Kidney (tissue), 22 donors: ENCODE measurements at places on chromosomes 7 and 10. TPM values are rescaled to one million over a fixed set of nuclear protein-coding genes. Genes with fewer than 3 reads are reported as not detected.

DNA sequence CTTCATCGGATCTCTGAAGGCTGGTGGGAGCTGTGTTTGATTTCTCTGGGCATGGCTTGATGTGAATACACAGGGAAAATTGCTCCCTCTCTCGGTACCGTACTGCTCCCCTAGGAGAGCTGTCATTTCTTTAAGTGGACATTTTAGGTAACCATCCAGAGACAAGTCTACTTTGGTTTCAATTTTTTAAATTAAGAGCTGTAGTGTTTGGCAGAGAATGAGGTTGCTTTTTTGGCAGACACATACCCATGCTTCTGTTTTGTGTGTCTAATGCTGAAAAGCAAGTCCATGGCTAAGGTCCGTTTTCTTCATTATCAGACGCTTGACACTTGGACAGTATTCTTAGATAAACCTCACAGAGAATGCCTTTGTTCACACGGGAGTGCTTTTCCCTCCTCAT, 61.3 kb upstream of the TRIL start:
- DNase-seq = no peak

DNA sequence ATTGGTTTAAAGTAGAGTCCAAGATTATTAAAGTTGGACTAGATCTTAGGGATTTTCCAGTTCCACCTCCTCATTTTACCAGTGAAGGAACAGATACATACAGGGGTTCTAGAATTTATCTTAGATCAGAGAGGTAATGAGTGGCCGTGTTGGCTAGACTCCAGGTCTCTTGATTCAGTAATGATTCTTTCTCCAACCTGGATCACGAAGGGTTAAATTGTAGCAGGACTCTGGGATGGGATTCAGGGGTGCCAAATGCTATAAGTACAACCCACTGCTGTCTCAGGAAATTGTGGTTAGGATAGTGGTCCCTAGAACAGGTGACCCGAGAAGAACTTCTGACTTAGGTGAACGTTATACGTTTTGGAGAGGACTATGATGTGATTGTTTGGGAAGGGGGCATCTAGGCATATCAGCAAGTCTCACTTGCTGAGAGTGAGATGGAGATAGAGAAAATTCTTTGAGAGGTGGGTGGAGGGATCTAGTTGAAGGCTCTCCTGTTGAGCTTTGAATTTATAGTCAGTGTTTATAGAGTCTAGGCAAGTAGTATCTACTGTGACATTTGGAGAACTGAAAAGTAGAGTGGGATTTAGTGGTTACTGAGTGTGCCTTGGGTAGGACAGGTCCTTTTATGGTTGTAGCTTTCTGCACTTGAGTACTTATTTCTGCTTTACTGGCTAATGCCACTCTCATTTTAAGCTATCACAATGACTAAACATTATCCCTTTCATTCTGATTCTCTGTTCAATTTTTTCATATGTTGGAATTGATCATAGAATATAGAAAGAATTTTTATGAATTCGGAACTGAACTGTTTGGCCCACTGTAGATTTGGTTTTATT, 58.3 kb downstream of the ST7 start:
- no peak for DNase-seq

- no peak for DNase-seq
Measured at GRCh38 chr10:49005270-49005669, 65.6 kb upstream of the LRRC18 start.

DNA sequence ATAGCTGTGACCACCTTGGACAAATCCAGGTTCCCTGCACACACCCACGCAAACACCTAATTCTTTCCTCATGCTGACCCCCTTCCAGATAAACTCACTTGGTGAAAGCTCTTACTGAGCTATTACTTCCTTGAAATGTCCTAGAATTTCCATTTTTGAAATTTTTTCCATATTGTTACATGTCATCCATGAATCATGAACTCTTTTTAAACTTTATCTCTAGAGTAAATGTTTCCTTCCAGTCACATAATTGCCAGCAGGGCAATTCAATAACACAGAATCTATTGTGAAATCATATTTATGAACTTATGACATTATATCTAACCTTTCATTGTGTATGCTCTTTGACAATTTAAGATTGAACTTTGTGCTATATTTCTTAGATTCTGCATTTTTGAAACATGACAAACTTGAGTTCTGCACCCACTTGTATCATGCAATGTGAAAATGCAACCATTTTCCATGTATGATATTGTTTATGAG, 26.8 kb upstream of the FGL2 start:
- no peak for DNase-seq

- DNase-seq = no peak
Measured at GRCh38 chr7:36512616-36513015, 123.0 kb downstream of the ANLN start.

GRCh38 chr7:101171442-101171837, 6.1 kb upstream of the VGF start:
- DNase-seq = no peak

The MYOZ1 gene
- polyA plus RNA-seq = 9.2 TPM

GRCh38 chr7:2110610-2111396, 121.9 kb downstream of the MAD1L1 start:
- DNase-seq = peak; percentile 66

The RPEL1 gene
- polyA plus RNA-seq = not detected

DNA sequence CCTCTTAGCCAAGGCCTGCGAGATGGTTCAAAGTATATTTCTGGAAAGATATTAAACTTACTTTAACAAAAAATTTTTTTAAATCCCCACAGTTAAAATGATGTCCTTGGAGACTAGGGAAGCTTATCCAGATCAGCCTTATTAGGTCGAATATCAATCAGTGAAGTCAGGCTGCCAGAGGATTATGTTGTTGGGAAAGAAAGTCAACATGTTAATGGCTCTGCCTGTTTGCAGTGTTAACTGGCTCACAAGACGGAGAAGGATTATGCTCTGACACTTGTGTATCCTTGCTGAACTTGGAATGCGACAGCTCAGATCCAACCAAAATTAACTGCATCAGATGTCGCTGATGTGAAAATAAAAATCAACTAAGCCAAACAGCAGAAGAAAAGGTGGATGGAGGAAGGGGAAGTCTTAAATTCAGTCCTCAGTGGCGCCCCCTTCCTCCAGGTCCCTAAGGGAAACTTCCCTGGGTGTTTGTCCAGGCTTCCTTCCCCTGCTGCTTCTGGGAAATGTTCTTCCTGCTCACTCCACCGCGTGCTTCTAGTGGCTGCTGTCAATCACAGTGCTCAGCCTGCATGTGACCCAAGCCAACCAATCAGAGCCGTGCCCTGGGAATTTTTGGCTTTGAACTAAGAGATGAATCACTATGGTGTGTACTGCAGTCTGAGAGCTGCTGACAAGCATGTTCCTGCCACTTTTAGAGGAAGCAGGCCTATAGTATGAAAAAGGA, 690.4 kb upstream of the NRP1 start:
- DNase-seq = no peak

DNA sequence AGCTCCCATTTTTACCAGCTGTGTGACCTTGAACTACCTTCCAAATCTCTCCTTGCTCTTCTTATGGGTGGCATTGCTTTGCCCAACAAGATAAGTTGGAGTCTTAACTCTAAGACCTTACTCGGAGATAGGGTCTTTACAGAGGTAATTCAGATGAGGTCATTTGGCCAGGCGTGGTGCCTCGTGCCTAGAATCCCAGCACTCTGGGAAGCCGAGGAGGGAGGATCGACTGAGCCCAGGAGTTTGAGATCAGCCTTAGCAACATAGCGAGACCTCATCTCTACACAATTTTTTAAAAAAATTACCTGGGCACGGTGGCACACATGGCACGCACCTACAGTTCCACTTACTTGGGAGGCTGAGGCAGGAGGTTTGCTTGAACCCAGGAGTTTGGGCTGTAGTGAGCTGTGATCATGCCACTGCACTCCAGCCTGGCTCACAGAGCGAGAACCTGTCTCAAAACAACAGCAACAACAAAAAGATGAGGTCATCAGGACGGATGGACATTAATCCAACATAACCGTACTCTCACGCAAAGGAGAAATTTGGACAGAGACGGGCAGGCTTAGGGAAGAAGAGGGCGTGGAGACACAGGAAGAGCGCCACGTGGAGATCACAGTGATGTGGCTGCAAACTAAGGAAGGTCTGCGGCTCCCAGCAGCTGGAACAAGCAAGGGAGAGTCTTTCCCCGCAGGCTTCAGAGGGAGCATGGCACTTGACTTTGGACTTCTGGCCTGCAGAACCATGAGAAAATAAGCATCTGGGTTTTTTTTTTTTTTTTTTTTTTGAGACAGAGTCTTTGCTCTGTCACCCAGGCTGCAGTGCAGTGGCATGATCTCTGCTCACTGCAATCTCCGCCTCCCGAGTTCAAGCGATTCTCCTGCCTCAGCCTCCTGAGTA, 122.3 kb upstream of the CARD11 start:
- DNase-seq = no peak

- peak; percentile 32 for DNase-seq
Measured at GRCh38 chr7:73612598-73613269, 11.6 kb downstream of the MLXIPL start.

The GPER1 gene
- 4.8 TPM for polyA plus RNA-seq

GRCh38 chr7:27125986-27126394, 4.6 kb downstream of the HOXA4 start:
- peak; percentile 62 for DNase-seq

- DNase-seq = no peak
Measured at GRCh38 chr10:13633689-13634088, 46.9 kb downstream of the PRPF18 start.

The ATG9B gene
- 0.19 TPM for polyA plus RNA-seq

DNA sequence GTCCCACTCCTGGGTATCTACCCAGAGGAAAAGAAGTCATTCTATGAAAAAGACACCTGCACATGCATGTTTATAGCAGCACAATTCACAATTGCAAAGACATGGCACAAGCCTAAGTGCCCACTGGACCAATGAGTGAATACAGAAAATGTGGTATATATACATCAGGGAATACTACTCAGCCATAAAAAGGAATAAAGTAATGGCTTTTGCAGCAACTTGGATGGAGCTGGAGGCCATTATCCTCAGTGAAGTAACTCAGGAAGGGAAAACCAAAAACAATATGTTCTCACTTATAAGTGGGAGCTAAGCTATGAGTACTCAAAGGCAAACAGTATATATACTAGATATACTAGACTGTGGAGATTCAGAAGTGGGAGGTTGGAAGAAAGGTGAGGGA, 53.7 kb downstream of the VKORC1L1 start:
- no peak for DNase-seq

- DNase-seq = peak; percentile 68
Measured at GRCh38 chr10:133030781-133031180, 56.9 kb upstream of the ADGRA1 start.

The PLPP4 gene
- polyA plus RNA-seq = 11.2 TPM

The GSAP gene
- 11.7 TPM for polyA plus RNA-seq

GRCh38 chr10:99698504-99699080, 33.3 kb downstream of the COX15 start:
- no peak for DNase-seq

- DNase-seq = no peak
Measured at GRCh38 chr7:75054744-75055143, 18.9 kb downstream of the RCC1L start.

GRCh38 chr10:50577010-50577409, 46.7 kb downstream of the SGMS1 start:
- no peak for DNase-seq

The MINDY4 gene
- polyA plus RNA-seq = 5.3 TPM

The DPCD gene
- 63.1 TPM for polyA plus RNA-seq

DNA sequence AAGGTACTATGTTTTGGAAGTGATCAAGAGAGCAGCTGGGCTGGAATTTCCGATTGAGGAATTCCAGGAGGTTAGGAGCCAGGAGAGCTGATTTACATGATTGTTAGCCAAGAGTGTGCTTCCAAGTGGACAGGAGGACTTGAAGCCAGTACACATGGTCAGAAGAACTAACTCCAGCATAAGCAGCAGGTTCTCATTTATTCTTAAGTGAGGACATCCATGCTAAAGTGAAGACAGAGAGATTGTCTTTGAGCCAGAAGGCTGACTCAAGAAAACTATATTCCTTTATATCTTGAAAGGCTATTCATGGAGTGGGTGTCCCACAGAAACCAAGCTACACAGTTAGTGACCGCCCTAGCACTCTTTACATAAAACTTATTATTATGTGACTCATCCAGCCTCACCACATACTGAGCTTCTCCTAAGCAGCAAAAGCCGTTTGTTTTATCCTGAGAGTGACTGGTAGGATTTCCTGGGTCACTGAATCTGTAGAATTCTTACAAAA, 56.7 kb upstream of the SEMA3A start:
- DNase-seq = no peak

GRCh38 chr10:3068968-3069737, 1.8 kb downstream of the PFKP start:
- DNase-seq = peak; percentile 76

GRCh38 chr10:71312811-71313789, 6.0 kb upstream of the SLC29A3 start:
- no peak for DNase-seq

GRCh38 chr7:14195079-14195478, 205.6 kb upstream of the ETV1 start:
- DNase-seq = no peak

DNA sequence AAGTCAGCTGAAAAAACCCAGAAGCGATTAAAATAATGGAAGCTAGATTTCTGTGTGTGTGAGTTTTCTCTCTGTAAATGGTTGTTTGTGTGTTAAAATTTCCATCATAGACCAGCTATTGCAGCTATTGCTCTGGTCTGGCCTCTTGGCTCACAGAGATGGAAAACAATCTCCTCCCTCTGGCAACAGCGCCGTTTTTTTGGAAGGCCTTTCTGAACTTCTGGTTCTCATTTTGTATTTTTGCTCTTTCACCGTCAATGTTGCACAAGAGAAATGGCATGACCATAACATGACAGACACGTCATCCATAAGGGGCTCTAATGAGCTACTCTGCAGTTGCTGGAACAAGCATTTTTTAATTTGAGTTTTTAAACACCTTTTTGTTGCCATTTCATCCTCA, 91.0 kb downstream of the CUBN start:
- no peak for DNase-seq

GRCh38 chr10:88347597-88348304, 235.4 kb downstream of the RNLS start:
- peak; percentile 8 for DNase-seq

DNA sequence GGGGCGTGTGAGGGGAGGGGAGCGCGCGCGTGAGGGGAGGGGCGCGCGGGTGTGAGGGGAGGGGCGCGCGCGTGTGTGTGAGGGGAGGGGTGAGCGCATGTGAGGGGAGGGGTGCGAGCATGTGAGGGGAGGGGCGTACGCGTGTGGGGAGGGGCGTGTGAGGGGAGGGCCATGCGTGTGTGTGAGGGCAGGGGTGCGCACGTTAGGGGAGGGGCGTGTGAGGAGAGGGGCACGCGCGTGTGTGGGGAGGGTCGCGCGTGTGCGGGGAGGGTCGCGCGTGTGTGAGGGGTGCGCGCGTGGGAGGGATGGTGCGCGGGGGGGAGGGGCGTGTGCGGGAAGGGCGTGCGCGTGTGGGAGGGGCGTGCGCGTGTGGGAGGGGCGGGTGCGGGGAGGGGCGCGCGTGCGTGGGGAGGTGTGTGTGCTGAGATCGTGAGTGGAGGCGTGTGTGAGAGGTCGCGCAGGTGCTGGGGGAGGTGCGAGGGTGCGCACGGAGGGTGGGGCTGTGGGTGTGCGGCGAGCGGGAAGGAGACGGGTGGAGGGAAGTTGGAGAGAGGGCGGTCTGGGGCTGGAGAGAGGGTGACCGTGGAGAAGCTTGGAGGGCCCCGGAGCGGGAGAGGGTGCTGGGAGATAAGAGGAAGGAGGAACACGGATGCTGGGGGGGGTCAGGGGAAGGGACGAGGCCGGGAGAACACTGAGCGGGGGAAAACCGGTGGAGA, 19.7 kb downstream of the MXI1 start:
- peak; percentile 76 for DNase-seq

- no peak for DNase-seq
Measured at GRCh38 chr7:157020514-157021070, 10.1 kb upstream of the MNX1 start.

- no peak for DNase-seq
Measured at GRCh38 chr7:123275036-123275753, 75.4 kb upstream of the SLC13A1 start.

GRCh38 chr7:27242555-27243339, at the start of gene EVX1:
Gene EVX1 (plus strand): TSS chr7:27242802. CDS start chr7:27243031, 229 bp downstream.
- peak; percentile 37 for DNase-seq
